DMS79 (cell line): ENCODE measurements at places on chromosomes 1 and 21.

DNA sequence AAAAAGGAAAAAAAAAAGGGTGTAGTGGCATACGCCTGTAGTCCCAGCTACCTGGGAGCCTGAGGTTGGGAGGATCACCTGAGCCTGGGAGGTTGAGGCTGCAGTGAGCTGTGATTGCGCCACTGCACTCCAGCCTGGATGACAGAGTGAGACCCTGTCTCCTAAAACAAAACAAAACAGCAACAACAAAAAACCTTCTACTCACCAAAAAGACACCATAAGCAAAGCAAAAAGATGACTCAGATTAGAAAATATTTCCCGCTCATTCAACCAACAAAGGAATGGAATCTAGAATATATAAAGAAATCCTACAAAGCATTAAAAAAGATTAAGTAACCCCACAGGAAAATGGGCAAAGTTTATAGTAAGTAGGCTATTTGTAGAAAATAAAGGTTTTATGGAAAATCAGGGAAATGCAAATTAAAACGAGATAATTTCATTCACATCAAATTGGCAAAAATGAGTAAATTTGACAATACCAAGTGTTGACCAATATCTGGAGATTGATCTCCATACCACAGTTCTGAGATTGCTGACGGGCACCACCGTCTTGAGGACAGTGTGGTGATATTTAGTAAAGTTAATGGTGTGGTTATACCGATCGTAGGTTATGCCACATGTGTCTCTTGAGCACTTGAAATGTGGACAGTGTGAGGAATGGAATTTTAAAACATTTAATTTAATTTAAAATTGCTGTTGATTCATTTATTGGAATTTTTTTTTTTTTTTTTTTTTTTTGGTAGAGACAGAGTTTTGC, 54.0 kb downstream of the PIK3CD start:
- DNase-seq = no peak

GRCh38 chr1:234313171-234313570, 60.1 kb upstream of the COA6 start:
- no peak for DNase-seq

DNA sequence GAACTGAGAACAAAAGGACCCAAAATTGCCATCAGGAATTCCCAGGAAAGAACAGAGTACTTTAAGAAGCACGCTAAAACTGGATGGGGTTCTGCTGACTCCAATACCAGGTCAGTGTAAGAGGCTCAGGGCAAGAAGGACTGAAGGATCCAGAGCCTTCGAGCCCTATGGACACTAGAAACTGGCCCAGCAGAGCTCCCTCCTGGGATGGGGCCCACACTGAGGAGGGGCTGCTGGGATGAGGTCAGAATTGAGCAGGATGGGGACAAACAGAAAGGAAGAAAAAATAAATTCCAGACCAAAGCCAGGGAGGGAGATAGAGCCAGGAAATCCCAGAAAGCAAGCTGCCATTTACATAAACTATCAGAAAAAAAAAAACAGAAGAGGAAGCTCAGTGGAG, 222.4 kb upstream of the COA6 start:
- DNase-seq = no peak

- DNase-seq = peak; percentile 8
Measured at GRCh38 chr1:177780096-177780700, 189.7 kb downstream of the SEC16B start.

- no peak for DNase-seq
Measured at GRCh38 chr1:172638885-172639831, 19.7 kb upstream of the FASLG start.

DNA sequence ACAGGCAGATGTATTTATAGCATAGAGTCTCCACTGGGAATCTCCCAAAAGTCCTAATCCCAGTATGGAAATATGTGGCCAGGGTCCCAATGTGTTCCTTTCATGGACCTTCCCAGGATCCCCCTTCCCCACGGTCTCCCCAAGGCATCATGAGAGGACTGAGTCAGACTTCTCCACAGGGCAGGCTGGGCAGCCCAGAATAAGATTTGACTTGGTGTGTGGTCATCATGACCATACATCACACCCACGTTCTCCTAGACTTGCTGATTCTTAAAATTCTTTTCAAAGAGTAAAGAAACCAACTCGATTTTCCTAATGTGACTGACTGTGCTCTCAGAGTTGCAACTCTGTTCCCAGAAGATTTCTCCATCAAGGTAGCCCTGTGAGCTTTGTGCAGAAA, 93.9 kb upstream of the CD34 start:
- DNase-seq = no peak
